DMS 273 treated with DMSO at 0.1 percent for 48 hours (cell line): ENCODE measurements at places on chromosomes 12 and 14.

GRCh38 chr14:22039938-22040780 lies 366.5 kb upstream of the OR4E1 start:
- no peak for DNase-seq

- DNase-seq = no peak
These were observed 860.0 kb downstream of the RPS29 start for GRCh38 chr14:48726080-48726642.

GRCh38 chr14:54709867-54710266 lies 142.9 kb downstream of the SAMD4A start:
- DNase-seq = no peak

DNA sequence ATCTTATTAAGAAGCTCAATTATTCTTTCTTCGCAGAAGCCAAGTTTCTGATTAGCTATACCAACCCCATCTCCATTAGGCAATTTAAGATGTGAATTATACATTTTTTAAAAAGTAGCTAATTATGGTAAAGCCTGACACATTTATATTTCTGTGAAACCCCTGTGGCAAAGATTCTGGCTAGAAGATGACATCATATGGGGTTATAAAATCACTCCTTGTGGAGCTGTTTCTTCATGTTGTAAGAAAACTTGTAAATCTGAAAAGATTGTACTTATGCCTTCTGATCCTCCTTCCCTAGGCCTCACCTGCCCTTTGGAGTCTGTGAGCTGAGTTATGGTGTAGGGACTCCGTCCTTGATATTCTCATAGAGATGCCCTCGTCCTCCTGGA lies 78.1 kb downstream of the CHST11 start:
- DNase-seq = no peak

- no peak for DNase-seq
These were observed 164.2 kb downstream of the CHST11 start for GRCh38 chr12:104620837-104621531.

GRCh38 chr14:67994531-67994930 lies 175.0 kb downstream of the RAD51B start:
- DNase-seq = no peak

DNA sequence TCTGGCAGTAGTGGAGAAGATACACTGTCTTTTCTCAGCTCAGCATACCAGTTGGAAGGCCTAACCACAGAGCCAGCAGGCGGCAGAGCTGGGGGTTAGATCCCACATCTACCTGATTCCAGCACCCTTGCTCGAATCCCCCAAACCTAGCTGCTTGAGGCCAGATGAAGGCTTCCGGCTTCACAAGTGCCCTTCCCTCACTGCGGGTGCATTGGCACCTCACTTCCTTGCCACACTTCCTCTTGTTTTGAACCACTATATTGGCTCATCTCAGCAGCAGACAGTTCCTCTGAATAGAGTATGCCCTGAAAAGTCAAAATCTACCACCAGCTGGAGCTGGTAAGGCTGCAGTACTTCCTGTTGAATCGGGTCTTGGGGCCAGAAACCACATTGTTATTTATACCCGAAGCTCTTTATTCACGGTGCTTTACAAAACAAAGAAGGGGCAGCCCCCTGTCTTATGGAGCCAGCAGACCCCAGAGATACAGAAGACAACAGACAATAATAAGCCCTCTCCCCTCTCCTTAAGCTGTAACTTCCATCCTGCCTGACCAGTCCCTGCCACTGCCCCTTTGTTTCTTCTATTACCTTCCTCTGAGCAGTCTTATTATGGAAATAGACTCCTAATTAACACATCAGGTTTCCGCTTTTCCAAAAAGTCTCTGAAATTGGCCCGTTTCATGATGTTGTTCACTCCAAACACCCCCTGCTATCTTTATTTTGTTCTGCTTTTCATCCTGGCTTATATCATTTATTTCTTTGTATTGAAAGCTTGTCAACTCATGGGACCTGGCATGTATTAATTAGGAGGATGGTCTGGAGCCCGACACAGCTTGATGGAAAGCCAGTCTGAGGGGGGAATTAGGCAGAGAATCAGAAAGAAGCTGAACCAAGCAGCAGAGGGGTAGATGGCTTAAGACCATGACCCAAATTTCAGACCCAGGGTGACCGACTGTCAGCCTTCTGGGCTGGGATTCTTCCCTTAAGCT lies 233.5 kb downstream of the EFCAB11 start:
- no peak for DNase-seq

DNA sequence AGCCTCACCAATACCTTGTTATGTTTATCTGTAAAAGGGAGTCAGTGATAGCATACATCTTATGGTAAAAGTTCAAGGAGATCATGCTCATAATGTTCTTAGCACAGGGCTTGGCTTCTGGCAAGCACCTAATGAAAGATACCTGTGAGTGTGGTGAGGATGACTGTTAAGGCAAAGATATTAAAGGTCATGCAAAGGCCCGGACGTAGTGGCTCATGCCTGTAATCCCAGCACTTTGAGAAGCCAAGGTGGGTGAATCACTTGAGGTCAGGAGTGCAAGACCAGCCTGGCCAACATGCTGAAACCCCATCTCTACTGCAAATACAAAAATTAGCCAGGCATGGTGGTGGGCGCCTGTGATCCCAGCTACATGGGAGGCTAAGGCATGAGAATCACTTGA lies 425.9 kb upstream of the TBX3 start:
- no peak for DNase-seq

DNA sequence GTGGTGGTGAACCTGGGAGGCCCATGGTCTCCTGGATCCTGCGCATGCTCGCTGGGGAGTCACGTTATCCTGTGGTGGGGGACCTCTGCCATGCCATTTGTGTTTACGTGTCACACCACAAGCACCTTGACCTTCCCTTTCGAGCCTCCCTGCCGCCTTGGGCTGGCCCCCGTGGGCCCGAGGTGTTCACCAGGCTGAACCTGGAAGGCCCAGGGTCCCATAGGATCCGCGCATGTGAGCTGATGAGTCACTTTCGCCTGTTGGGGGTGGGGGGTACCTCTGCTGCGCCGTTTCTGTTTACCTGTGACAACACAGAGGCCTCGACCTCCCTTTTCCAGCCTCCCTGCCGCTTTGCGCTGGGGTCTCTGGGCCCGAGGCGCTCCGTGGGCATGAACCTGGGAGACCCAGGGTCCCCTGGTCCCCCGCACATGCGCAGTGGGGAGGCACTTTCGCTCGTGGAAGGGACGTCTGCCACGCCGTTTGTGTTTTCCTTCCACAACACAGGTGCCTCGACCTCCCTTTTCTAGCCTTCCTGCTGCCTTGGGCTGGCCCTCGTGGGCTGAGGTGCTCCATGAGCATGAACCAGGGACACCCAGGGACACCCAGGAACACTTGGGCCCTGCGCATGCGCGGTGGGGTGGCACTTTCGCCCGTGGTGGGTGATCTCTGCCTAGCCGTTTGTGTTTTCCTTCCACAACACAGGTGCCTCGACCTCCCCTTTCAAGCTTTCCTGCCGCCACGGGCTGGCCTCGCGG lies 334.1 kb downstream of the ALG10 start:
- no peak for DNase-seq

GRCh38 chr12:4283512-4284255 lies 10.1 kb downstream of the CCND2 start:
- DNase-seq = no peak

DNA sequence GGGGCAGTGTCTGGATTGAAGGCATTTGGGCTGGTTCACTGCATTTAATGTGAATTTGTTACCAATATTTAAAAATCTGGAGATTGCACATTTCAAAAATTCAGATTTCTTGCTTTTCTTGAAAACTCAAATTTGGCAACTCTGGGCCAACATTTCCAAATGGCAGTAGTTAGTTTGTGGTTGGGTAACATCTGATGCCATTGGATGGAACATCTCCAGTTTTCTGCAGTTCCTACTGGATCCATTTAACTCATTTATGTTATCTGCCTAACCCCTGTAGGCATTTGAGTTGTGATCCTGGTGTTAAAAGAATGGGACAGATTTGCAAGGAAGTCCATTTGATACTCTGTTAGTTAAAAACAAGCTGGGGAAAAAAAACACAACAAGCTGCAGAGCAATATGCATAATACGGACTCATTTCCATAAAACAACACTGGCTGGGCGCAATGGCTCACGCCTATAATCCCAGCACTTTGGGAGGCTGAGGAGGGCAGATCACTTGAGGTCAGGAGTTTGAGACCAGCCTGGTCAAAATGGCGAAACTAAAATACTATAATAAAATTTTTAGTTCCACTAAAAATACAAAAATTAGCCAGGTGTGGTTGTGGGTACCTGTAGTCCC lies 7.9 kb downstream of the EIF2B2 start:
- DNase-seq = no peak

- no peak for DNase-seq
These were observed 24.3 kb downstream of the SYNDIG1L start for GRCh38 chr14:74401504-74402241.

GRCh38 chr12:31507966-31508365 lies 83.0 kb downstream of the DENND5B start:
- no peak for DNase-seq

GRCh38 chr12:4137441-4137840 lies 136.1 kb upstream of the CCND2 start:
- no peak for DNase-seq

DNA sequence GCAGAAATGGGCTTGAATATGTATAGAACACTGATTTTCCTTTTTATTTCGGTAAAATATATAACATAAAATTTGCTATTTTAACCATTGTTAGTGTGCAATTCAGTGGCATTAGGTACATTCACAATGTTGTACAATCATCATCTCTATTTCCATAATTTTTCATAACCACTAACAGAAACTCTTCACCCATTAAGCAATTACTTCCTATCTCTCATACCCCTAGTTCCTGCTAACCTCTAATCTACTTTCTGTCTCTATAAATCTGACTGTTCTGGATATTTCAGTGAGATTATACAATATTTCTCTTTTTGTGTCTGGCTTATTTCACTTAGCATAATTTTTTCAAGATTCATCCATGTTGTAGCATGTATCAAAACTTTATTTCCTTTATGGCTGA lies 8.9 kb upstream of the RNF212B start:
- no peak for DNase-seq

DNA sequence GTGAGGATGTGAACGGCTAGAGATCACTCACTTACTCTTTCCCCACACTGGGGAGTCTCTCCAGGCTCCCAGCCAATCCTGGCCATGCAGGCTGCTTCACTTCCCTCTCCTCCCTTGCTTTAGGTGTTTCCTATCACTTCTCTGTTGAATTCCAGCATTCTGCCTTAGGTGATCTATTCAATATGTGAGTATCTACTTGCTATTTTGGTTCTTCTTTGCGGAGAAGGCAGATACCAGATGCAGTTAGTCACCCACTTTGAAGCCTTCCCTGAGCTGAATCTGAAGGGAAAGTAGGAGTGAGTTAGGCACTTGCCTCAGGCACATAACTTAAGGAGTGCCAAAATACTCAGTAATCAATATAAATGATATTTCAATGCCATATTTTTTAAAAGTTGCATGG lies 36.0 kb upstream of the FAR2 start:
- DNase-seq = no peak

DNA sequence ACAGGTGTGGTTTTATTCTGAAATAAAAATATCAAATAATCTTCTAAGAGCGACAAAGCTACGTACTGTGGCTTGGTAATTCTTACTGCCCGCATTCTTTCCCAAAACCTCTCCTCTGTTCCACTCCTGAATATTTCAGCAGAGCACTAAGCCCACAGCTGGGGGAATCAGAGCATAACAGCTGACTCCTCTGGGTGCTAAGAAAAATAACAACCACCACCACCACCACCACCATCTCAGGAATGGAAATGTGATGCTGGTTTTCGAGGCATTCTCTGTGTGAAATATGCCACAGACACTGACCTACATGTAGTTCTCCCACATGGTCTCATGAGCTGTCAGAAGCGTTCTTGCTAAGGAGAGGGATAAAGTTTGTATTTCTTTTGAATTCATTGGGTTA lies 183.7 kb downstream of the BMP4 start:
- no peak for DNase-seq

DNA sequence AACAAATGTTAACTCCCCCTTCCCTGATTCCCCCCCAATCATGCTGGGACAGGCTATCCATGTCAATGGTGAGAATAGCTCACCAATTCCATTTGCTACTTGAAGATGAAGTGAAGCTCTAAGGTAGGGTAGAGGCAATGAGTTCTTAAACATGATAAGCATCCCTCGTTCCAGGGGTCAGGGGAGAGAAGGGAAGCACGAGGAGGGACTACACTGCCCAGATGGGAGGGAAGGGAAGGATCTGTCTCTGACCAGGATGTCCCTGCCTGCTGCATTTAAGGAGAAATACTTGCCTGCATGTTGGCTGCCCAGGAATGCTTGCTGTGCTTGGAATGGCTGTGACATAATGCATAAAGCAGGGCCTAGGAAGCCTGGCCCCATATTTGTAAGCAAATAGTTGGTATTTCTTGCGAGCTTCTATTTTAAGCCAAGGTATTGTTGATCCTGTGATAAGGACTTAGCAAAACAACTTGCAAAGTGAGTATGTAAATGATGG lies 155.1 kb downstream of the CEP83 start:
- DNase-seq = no peak

GRCh38 chr12:46744283-46744682 lies 81.5 kb downstream of the SLC38A4 start:
- DNase-seq = no peak

- DNase-seq = no peak
These were observed 40.9 kb downstream of the SLC4A8 start for GRCh38 chr12:51465491-51465890.

GRCh38 chr14:105023144-105023543 lies 2.3 kb upstream of the CDCA4 start:
- DNase-seq = no peak
